ENCODE measurements at places on chromosomes 6 and 20.

DNA sequence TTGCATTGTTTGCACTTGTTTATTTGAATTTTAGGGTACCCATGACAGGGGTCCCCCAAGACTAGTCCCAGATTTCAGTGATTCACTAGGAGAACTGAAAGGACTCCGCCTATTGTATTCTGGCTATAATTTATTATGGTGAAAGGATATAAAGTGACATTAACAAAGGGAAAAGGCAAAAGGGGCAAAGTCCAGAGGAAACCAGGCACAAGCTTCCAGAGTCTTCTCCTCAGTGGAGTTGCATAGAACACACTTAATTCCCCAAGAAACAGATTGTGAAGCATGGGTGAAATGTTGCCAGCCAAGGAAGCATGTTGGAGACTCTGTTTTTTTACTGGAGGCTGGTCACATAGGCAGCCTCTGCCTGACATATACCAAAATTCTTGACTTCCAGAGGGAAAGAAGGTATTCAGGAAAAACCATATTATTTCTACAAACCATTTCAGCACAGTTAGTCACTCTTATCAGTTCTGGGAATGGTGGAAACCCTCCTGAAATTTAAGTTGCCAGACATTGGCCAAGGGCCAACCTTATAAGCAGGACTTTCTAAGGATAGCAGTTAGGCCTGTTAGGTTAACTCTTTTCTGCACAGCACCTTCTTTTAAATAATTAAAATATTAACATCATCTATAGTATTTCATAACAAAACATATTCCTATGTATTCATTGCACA is 71.8 kb downstream of the FIG4 start:
- DNase-seq, result no peak

DNA sequence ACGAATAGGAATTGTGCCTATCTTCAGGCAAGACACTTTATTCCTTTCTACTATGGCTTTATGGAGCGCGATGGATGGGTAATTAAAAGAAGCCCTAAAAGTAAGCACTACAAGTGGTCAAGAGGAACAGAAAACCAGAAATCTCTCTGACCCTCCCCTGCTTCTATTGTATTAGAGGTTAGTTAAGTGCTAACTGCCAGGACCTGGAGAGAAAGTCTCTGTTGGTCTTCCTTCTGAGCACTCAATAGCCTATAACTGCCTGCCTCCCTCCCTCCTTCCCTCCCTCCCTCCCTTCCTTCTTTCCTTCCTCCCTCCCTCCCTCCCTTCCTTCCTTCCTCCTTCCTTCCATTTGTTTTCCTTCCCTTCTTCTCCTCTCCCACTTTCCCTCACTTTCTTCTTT is 133.7 kb downstream of the C6orf58 start:
- no peak for DNase-seq

- no peak for DNase-seq
Measured at GRCh38 chr20:44598423-44599305, 16.3 kb downstream of the PKIG start.

DNA sequence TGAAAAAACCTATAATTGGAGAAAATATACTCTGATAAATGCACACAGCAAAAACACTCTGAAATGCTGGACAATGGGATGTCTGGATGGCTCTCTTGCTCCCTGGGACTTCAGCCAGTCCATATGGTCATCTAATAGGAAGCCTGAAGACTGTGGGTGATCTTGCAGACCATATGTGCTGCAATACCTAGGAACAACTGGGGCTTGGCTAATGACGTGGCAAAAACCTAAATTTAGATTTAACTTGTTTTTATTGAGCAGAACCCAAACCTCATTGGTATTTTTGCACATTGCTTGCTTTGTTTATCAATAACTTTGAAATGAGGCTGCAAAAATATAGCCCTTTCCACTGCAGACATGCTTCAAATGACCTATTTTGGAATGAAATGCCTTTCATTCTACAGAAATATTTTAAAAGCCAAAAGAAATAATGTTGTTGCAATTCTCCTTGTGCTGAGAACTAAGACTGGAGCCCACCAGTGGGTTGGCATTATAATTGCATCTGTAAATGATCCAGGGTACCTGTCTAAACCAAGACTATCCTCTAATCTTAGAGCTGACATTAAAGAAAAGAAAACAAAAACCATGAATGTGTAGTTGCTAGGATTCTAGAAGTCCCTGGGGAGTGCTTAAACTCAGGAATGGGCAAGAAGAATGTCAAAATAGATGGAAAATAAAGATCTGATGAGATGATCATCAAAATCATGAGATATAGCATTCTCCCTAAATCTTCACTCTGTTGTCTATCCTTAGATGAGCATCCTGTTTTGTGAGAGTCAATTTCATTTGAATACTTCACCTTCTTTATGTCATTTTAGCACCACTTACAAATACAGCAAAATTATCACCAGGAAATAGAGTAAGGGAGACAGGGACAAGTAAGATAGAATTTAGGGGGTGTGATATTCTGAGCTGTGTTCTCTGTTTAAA is 152.1 kb upstream of the RIMS1 start:
- DNase-seq, result no peak

GRCh38 chr6:129306826-129307225 is 403.2 kb downstream of the ARHGAP18 start:
- DNase-seq, result no peak

DNA sequence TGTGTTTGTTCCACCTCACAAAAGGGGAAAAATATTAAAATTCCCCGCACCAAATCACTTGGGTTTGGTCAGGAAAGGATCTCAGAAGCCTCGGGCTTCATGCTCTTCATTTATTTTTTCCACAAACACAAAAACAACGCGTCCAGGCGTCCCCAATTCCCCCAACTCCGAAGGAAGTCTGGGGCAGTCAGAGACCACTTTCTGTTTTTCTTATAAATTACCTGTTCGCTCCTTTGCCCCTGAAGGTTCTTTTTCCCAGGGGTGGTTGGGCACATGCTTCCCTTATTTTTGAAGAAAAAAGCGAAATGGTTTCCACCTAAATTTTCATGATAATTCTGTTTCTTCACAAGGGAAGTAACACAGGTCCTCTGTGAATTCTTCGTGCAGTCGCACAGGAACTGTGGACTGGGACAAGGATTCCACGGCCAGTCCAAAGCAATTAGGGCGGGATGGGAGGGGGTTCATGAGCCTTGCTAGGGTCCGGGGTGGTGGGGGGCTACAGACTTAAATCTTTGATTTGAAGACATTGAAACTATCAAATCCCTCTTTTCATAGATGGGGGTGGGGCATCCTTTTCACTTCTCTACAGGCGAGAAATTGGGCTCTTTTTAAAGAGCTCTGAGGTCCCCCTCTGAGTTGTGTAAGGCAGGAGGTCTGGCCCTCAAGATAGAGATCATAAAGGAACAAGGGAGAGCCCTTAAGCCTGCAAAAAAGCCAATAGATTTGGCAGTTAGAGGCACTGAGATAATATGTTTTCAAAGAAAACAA is 30.5 kb upstream of the HFE start:
- no peak for DNase-seq

DNA sequence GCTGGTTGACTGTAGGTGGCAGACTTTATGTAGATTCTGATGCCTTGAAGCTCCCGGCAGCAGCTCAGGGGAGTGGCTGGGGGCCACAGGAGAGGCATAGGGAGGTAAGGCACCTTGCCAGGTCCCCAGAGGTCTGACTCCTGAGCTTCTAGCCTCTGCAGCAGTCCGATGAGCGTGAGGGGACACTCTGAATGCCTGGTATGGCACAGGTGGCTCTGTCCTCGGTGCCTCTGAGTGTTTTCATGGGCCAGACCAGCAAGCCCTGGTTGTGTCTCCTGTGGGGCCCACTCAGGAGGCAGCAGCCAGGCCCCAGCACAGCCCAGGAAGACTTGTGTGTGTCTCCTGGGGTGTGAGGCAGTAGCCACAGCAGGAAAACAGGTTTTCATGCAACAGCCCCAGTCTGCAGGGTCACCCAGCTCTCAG is 39.7 kb upstream of the IRF4 start:
- DNase-seq, result no peak

GRCh38 chr6:3211681-3212080 is 15.8 kb downstream of the TUBB2B start:
- no peak for DNase-seq

GRCh38 chr20:47029845-47030244 is 135.2 kb downstream of the EYA2 start:
- no peak for DNase-seq

DNA sequence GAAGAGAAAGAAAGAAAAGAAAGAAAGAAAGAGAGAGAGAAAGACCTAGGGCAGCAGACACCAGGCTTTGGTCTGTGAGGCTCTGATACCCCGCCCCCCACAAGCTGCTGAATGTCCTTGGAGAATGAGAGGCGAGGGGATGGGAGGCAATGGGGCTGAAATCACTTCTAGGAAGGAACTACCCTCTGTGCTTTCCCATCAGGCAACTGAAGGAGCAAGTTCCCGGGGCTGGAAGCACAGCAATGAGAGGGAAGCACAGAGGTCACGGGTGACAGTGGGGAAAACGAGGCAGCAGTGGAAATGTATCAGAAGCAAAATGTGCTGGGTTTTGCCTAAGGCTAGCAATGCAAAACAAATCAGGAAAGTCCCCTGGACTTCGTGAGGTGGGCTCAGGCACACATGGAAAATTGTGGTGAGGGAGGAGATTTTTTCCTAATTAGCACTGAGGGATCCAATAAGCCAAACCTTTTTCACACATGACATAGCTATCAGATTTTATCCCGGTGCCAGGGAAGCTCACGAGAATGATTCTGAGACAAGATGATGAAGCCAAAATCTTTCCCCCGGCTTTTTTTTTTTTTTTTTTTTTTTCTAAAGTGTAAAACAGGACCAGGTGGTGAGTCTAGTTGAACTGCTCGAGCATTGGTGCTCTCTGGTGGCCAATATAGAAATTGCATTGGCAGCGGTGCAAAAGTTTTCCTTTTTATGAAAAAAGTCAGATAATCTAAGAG is 16.8 kb upstream of the ARFGEF2 start:
- DNase-seq, result peak; percentile 76

DNA sequence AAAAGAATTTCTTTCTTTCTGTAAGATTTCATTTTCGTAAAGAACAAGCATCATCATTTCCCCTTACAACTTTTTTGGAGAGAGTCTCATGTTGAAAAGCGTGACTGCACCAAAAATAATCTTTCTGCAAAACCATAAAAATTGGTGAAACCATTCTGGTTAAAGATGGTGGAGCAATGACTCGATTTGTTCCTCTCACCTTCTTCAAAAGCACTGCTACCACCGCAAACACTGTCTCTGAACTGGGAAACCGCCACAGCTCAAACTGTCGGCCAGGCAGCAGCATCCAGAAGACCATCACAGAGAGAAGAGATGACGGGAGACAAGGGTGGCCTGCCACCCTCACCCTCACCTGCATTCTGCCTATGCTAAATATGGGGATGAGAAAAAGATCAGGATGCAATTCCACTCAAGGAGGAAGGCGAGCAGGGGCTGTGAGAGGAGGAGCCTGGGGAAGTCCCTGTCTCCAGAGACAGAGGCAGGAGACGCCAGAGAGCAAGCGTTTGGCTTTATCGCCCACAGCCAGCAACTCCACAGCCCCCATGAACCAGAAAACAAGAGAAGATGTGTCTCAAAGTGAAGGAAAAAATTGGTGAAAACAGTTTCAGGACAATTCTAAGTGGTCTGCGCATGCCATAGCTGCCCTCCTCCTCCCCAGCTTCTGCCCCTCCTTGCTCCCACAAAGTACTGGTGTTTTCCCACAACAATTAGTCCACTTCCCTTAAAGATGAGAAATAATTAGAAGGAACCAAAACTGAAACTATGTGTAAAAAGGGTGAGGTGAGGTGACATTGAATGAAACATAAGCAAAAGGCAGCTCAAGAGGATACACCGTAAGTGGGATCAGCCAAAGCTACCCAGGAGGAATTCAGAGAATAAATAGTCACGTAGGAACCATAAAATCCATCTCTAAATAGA is 255.5 kb downstream of the KIF16B start:
- no peak for DNase-seq

- no peak for DNase-seq
Measured at GRCh38 chr6:24506814-24507520, 12.2 kb downstream of the ALDH5A1 start.

DNA sequence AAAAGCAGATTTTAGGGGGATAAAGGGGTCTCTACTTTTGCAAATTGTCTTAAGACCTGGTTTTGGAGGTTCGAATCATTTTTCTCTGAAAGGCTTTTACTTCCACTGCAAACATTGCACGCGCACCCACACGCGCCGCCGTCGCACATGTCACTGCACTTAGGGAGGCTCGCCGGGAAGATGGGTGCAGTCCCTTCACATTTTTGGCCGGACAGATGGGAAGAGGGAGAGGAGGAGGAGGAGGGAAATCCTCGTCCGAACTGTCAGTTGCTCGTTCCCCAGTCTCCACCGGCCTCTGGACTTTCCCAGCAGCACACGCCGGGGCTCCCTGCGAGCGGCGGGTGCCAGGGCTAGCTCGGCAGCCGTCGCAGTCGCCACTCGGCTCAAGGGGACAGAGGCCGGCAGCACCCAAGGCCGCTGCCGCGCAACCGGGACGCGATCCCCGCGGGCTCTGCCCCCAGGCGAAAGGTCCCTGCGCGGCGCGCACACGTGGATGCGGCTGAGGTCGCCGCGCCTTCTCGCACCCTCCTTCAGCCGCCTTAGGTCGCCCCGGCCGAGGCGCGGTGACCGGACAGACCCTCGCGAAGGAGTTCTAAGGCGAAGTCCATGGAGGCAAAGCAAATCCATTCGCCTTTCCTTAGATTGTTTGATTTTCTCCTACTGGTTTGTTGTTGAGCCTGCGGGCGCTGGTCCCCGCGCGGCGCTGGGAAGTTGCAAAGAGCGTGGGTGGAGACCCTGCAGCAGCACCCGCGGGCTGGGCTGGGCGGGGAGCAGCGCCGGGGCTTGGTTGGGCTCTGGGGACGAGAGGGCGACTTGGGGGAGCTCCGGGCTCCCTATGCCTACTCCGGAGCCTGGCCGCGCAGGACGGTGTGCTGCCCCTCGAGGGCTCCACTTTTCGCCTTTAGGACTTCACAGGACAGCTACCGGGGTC is 1.2 kb downstream of the MYB start:
- peak; percentile 56 for DNase-seq

DNA sequence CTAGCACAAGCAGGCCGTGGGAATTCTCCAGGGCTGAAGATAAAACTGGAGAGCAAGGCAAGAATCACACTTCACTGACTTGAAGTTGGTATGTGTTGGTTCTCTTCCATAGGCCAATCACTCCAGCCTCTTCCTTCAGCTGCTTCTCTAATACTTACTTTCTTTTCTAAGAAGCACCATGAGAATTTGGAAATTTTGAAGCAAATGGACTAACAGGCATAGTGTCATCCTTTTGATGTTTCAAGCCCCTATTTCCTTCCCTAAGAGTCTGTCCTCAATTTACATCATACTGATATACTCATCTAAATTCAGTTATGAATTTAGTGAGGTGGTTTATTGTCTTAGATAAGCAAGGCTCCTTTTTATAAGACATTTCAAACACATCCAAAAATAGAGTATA is 24.0 kb downstream of the SLC26A8 start:
- DNase-seq, result no peak

GRCh38 chr20:6827472-6827871 is 60.0 kb downstream of the BMP2 start:
- DNase-seq, result no peak

- DNase-seq, result no peak
Measured at GRCh38 chr6:36280983-36281382, 11.1 kb downstream of the PNPLA1 start.

GRCh38 chr6:154648888-154649205 is 84.4 kb upstream of the SCAF8 start:
- DNase-seq, result no peak

Data from SW480 (cell line).